ENCODE measurements at places on chromosomes 6 and 20.

- ATAC-seq: no peak
These were observed 43.4 kb upstream of the POPDC3 start for GRCh38 chr6:105223242-105223641.

DNA sequence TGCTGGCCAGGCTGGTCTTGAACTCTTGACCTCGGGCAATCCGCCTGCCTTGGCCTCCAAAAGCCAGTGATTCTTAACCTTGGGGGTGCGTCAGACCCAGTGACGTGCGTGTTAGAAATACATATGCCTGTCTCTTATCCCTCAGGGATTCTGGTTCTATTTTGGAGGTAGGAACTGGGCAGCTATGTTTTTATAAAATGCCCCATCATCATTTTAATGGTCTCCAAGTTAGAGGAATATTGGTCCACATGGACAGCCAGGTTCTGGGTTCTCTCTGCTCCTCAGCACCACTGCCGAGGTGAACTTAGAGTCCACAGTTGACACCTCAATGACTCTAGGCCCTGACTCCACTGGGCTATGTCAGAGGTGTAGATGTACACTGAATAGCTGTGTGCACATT is 352.7 kb downstream of the SMOC2 start:
- ATAC-seq: no peak

- ATAC-seq: no peak
These were observed 7.4 kb upstream of the SLC52A3 start for GRCh38 chr20:775679-776135.

DNA sequence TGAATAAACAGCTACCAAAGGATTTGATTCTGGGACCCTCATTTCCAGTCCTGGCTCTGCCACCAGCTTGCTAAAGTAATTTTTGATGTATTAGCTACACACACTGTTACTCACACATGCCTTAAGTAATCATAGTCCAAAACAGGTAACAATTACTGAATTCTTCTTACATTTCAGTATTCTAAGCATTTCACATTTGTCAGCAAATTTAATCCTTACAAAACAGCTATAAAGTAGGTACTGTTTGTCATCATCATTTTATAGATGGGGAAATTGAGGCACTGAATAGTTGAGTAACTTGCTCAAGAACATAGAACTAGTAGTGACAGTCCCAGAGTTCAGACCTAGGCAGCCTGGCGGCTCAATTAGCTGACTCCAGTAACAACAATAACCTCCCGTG is 272.6 kb downstream of the QKI start:
- no peak for ATAC-seq

DNA sequence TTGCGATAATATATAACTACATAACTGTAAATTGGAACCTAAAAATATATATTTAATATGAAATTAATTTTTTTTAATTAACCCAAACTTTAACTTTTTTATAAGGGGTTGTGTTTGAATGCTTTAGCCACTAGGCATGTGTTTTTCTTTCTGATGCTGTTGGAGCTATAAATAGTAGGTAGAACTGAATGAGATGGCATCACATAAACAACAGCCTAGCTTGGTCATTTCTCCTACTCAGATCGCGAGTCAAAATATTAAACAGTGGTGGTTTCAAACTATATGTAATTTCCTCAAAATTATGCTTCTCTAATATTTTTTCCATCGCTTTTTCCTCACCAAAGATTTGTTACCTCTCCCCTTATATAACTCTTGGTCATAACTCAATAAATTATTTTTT is 243.2 kb downstream of the ARID1B start:
- ATAC-seq: no peak

GRCh38 chr6:85404564-85405174 is 45.2 kb upstream of the NT5E start:
- ATAC-seq: no peak
